CD4-positive, alpha-beta T cell treated with Interleukin-12 subunit alpha and Interleukin-12 subunit beta, for 1 hour (primary cell): ENCODE measurements at places on chromosomes 6 and 20.

- DNase-seq, result no peak
Measured at GRCh38 chr6:119938752-119939151, 589.2 kb upstream of the MAN1A1 start.

- DNase-seq, result no peak
Measured at GRCh38 chr6:119132261-119132981, 54.0 kb upstream of the FAM184A start.

DNA sequence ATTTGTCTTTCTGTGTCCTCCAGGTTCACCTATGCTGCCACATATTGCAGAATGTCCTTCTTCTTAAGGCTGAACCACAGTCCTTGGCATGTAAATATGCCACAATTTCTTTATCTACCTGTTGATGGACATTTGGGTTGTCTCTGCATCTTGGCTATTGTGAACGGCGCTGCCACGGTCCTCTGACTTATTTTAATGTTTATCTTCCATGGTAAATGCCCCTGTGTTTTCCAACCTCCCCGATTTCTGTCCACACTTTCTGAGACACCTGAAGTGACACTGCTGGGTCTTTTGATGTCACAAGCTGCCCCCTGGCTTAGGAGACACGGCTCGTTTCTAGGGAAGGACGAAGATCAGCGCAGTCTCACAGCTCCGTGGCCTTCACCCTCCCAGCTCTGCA, 128.3 kb upstream of the PDE10A start:
- DNase-seq, result no peak

DNA sequence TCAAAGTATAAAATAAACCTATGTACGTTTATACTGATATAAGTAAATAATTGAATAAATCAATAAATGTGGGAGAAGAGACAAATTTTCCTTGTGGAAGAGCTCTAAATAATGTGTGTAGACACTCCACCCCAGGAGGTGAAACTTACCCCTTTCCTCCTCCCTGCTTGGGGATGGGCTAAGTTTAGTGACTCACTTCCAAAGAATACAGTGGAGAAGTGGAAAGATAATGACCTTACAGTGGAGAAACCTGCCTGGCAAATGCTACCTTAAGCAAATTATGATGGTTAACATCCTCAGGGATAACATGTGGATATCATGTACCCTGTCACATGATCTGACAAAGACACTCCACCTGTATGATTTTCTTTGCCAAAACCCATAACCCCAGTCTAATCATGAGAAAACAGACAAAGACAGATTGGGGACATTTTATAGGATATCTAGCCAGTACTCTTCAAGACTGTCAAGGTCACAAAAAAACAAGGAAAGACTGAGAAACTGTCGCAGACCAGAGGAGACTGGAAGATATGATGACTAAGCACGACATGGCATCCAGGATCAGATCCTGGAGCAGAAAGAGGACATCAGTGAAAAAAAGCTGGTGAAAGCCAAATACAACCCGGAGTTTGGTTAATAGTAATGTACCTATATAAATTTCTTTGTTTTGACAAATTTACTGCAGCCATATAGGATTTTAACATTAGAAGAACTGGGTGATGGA, 195.5 kb upstream of the PRDM1 start:
- DNase-seq, result no peak

DNA sequence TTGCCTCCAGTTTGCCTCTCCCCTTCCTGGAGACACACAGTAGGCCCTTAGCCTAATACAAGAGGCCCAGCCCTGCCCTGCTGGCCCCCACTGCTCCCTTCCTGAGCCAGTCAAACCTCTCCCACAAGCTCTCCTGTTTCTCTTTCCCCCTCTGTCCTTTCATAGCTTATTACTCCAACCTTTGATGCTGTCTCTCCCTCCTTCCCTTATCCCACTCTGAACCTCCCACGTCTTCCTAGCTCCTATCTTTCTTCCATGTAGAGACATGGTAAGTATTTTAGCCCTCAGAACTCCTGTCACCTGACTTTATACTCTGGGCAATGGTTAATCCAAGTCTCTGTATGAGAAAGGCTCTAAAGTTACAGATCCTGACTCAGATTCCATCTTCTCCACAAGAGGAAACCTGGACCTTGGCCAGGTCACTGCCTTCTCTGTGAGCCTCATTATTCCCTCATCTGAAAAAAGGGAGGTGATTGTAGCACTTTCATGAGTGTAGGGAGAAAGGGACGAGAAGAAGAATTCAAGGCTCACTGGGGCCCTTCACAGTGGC, 6.7 kb downstream of the TGIF2 start:
- no peak for DNase-seq

DNA sequence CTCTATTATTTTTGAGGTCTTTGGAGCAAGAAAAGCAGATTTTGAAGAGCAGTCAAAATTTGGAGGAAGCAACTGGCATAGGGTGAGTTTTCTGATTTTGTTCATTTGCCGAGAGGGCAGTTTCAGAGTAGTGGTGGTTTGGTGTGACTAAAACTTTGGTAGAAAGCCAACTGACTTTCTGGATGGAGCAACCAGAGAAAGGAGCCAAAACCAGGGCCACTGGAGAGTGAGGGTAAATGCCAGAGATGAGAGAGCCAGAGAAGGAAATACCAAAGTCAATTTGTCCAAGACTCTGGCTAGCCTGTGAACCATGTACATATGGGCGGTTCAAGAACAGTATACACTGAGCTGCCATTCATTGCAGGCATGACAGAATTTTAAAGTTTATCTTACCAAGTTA, 40.5 kb upstream of the ZBTB24 start:
- DNase-seq, result no peak

GRCh38 chr6:1436334-1437306, 47.2 kb downstream of the FOXF2 start:
- DNase-seq, result peak; percentile 56

DNA sequence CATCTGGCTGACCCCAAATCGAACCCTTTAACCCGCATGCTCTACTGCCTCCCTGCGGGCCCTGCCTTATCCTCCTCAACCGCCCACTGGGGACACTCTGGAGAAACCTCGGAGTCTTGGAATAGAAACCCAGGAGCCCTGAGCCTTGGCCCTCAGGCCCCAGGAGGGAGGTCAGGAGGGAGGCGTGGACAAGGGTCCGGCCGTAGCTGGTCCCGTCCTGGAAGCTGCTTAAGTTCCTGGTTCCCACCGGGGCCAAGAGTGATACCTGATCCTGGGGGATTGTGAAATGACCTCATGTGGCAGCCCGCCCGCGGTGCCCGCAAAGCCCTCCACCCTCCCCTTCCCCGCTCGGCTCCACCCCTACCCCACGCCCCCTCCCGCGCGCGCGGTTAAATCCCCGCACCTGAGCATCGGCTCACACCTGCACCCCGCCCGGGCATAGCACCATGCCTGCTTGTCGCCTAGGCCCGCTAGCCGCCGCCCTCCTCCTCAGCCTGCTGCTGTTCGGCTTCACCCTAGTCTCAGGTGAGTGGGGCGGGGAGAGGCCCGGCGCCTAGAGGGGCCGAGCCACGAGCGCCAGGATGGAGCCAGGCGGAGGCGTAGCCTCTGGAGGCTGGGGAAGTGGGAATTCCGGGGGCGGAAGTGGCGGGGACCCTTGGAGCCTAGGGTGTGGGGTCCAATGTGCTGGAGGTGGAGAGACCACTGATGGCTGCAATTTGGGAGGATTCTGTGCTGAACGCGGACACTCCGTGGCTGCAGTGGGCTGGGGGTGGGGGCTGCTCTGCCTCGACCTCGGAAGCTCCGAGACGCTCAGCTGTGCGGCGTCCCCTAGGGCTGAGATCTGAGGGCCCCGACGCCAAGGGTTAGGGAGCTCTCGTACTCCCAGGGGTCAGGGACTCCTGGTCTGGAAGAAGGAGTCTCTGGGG, at the start of gene WFDC2:
Gene WFDC2, plus strand, starts transcription at position 418 of the 926 bp plus-strand sequence. Its CDS starts 29 bp downstream, at position 447.
- DNase-seq, result no peak

DNA sequence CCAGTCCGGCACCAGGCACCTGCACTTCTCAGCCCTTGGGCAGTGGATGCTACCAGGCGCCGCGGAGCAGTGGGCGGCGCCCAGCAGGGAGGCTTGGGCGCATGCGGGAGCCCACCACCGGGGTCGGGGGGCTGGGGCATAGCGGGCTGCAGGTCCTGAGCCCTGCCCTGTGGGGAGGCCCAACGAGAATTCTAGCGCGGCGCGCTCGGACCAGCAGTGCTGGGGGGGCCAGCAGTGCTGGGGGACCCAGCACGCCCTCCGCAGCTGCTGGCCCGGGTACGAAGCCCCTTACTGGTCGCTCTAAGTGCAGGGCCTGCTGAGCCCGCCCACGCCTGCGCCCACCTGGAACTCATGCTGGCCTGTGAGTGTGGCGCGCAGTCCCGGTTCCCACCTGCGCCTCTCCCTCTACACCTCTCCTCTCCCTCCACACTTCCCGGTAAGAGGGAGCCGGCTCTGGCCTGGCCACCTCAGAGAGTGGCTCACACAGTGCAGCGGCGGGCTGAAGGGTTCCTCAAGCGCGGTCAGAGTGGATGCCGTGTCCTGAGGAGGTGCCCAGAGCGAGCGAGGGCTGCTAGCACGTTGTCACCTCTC, 28.5 kb upstream of the SERPINB1 start:
- no peak for DNase-seq

DNA sequence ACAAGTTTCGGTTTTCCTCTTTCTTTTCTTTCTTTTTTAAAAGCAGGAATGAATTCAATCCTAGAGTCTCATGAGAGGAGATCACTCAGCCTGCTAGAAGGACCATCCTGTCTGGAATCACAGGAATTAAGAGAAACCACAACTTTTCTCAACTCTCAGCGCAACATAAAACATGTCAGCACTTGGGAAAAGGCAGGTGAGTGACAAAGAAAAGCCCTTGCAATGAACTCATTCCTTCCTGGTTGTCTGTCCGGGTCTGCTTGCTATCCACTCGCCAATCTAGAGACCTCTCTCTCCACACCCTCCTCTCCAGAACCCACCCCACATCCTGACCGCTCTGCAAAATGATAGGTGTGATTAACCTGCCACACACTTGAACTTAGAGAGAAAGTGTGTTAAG, 253.8 kb downstream of the LY86 start:
- DNase-seq, result no peak

GRCh38 chr6:46901882-46902314, 19.8 kb downstream of the ADGRF5 start:
- DNase-seq, result no peak
